ENCODE measurements at places on chromosomes 1 and 21.

DNA sequence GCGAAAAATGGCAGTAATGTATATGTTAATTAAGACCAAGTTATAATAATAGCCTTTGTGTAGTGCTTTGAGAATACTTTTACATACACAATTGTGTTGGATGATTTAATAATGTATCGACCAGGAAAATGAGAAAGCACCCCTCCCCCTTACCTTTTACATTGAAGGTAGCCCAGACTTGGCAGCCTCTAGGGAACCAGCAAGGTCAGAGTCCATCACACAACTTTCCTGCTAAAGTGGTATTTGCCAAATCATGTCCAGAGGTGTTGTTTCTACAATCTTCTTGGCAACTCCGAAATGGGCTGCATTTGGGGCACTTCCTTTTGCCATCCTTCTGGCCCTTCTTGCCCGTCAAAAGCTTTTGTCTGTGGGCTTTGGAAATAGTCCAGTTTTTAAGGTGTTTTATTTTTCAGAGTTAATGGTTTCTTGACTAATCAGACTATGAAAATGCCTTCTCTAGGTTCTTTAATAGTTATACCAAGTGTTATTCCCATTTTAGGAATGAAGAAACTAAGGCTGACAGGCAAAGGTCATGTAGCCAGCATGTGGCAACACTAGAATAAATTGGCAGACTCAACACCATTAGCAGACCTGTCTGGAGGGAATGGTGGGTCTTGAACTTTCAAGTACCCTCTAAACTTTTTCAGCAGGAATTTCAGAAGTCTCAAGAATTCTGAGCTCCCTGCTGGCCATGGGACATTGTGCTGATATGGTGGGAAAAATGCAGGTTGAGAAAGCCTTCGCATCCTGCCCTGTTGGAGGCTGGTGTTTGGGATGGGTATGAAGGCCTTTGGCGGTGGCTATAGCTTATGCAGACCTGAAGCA lies 6.8 kb downstream of the ATP1A1 start:
- no peak for DNase-seq

DNA sequence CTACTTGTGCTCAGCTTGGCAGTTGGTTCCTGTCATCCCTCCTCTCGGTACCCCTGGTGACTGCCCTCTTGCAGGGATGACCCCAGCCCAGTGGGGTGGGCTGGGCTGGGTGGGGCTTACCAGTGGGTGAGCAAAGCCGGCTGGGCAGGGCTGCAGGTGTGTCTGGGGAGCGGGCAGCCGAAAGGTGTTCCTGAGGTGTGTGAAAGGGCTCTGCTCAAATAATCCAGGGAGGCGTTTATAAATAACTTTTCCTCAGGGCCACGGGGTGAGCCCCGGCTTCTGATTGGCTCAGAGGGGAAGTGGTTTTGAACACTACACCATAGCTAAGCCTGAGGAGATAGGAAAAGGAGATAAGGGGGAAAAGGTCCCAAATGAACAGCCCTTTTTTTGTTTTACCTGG lies at the start of gene SLC26A9:
Gene SLC26A9, minus strand, starts transcription at position 212 of the 400 bp plus-strand sequence. CDS start 7,636 bp downstream, outside the sequence.
- DNase-seq = no peak

- DNase-seq = no peak
These were observed 85.4 kb downstream of the COLGALT2 start for GRCh38 chr1:183952101-183952500.

- no peak for DNase-seq
These were observed 53.5 kb upstream of the TRAPPC10 start for GRCh38 chr21:43958364-43959158.

DNA sequence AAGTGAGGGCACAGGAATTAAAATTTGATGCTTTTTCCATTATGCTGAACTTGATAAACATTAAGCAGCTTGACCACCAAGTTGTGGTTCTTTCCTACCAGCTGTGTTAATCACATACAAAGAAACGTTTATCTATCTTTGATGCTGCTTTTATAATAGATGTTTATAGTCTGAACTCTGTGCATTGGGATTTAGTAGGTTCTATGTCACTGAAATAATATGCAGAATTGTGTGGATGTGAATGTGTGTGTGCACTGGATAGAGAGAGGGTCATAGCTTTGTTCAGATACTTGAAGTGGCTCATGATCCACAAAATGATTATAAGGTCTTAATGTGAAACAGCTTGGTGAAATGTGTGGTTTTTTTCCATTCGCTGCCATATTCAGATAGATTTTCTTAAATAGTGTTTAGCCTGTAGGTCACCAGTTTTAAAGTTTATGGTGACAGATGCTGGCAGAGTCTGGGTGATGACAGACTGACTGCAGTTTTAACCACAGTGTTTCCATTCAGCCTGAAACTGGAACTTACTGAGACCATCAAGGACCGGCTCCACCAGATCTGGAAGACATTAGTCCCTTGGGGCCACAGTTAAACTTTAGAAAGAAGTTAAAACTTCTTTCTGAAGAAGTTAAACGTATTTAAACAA lies 10.2 kb downstream of the DDI2 start:
- DNase-seq = no peak

DNA sequence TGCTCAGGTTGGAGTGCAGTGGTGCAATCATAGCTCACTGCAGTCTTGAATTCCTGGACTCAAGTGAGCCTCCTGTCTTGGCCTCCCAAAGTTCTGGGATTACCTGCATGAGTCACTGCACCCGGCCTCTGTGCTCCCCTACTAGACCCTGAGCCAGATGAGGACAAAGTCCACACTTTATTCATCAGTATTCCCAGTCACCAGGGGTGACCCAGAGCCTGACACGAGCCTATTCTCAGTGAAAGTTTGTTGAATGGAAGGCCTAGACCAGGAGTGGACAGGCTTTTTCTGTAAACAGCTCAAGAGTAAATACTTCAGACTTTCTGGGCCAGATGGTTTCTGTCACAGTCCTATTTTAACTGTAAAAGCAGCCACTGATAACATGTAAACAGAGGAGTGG lies 68.2 kb downstream of the MAB21L3 start:
- DNase-seq = no peak

GRCh38 chr1:9418851-9419250 lies 120.4 kb upstream of the SLC25A33 start:
- no peak for DNase-seq

DNA sequence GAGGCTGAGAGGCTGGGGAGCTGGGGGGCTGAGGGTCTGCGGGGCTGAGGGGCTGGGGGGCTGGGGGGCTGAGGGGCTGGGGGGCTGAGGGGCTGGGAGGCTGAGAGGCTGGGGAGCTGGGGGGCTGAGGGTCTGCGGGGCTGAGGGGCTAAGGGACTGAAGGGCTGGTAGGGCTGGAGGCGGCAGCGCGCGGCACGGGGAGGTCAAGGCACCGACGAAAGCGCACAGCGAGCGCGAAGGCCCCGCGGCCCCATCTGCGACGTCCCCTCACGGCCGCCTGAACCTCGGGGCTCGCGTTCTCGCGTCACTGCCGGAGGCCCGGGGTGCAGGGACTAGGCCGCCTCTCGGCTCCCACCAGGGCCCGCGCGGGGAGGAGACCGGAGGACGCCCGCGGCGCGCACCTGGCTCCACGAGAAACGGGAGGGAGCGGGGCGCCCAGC lies 356 bp downstream of the INTS11 start:
- DNase-seq = no peak

DNA sequence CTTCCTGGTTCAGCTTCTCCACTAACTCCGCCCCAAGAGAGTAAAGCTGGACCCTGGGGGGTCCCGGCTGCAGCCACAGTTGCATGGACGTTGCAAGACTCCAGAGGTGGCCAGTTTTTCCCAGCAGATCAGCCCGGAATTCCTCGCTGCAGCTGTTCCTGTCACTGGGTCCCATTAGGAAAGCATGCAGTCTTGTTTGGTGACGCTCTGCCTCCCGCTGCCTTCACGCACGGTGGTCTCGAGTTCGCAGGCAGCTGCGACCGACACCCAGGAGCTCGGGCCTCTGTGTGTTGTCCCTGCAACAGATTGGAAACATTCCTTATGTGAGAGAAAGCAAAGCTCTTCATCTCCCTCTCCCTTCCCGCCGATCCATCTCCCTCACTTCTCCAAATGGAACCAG lies 162.8 kb downstream of the PRDM16 start:
- DNase-seq = no peak

DNA sequence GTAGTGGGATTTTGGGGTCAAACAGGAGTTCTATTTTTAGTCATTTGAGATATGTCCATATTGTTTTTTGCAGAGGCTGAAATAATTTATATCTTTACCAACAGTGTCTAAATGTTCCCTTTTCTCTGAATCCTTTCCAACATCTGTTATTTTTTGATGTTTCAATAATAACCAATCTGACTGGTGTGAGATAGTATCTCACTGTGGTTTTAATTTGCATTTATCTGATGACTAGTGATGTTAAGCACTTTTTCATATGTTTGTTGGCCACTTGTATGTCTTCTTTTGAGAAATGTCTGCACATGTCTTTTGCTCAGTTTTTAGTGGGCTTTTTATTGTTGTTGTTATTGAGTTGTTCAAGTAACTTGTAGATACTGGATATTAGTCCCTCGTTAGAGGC lies 1325.0 kb downstream of the BRINP3 start:
- no peak for DNase-seq

GRCh38 chr1:60133000-60133673 lies 59.6 kb upstream of the C1orf87 start:
- no peak for DNase-seq

- no peak for DNase-seq
These were observed 1182.5 kb downstream of the MRPL39 start for GRCh38 chr21:24424776-24425175.

DNA sequence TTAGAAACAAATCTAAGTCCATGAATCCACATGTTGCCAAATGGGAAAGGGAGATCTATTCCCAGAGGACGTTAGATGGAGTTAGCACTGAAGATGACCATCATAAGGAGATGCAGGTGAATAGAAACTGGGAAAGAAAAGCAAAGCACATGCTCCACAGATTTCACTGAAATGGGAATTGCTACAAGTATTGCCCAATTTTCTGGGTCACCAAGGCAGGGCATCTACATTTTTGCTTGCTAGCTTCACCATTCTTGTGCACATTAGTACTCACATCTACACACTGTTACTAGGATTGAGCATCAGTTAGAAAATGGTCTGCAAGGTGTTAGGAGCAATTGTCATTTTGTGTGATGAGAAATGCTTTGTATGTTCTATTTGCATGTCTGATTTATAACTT lies 99.1 kb downstream of the JAK1 start:
- DNase-seq = no peak

DNA sequence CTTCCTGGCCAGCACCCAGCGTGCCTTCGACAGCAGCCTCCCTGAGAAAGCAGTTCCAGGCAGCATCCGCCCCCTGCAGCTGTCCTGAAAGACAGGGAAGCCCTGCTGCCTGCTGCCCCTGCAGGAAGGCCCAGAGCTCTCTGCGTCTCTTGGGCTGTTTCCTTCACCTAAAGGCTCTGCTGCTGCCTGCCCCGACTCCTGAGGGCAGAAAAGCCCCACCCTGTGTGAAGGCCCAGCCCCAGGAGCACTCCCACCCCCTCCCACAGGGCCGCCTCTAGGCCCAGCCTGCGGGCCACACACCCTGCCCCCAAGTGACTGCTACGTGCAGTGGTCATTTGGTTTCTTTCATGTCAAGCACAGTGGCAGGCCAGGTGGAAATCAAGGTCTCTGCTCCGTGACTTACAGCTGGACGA lies 12.4 kb downstream of the RIPK4 start:
- peak; percentile 45 for DNase-seq

DNA sequence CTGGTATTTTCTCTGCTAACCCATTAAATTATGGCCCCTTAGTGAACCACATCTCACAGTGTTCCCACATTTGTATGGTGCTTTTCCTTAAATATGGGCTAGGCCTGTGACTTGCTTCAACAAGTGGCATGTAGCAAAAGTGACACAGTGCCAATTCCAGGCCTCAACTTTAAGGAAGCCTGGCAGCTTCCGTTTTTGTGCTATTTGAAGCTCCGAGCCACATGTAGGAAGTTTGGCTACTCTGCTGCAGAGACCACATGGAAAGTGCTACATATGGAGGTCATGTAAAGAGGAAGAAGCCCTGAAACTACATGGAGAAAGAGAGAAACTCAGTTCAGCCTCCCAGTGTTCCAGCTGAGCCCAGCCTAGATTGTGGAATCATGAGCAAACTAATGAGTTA lies 28.5 kb upstream of the DR1 start:
- no peak for DNase-seq

DNA sequence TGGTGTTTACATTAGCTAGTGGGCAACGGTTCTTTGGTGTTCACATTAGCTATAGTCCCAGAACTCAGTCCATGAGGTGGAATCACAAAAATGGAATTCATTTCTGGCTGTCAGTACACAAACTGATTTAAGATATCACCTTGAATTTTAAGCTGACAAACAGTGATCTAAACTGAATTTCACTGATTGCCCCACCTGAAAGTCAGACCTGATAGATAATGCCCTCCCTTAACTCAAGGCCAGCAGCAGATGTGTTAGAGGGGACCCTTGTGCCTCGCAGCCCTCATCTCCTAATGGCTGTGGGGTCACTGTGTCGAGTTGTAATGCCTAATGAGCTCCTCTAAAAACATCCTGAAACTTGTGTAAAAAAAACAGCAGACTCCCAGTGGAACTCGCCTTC lies 8.6 kb downstream of the ARF1 start:
- DNase-seq = no peak

DNA sequence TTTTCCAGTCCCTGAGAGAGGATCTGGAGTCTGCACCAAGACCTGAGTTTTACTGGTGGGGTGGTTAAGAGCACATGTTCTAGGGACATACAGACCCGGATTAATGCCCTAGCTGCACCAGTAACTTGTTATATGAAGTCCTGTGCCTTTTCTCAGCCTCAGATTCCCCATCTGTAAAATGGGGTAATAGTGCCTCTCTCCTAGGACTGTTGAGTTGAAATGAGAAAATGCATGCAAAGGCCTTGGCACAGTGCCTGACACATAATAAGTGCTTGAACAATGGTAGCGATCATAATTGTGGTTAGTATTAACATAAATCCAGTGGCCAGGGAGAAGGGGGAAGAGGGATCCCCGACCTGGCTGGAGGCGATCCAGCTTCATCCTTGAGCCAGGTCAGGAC lies 12.3 kb downstream of the AHDC1 start:
- DNase-seq = no peak

DNA sequence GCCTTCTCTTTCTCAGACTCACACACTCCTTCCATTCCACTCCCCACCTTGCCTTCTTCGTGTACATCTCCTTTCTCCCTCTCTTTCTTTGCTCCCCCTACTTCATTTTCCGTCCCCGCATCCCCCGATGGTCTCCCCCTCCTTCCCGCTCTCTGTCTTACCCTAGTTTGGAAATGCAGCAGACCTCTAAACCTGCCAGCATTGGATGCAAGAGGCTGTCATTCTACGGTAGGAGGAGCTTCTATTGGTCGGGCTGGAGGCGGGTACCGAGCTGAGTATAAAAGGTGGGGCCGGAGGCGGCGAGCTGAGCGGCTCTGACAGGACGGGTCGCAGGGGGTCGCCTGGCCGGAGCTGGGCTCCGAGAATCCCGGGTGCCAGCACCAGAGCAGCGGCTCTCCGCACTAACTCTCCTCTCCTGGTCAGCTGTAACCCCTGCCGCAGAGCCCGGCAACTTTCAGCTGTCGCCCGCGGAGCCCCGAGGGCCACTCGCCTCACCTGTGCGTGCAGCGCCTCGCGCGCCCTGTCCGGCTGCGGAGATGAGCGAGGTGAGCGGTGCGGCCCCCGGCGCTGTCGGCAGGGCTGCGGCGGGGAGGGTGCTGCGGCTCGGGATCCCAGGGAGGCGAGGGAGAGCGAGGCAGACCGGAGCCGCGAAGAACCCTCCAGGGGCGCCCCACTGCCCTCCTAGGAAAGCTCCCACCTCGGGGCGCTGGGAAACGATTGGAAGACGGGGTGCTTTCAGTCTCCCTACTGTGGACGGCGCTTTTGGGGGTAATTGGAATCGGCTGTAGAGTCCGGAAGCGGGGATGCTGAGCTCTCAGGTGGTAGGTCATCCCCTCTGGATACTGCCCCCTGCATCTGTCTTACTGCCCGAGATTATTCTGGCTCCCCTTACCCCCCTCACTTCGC lies at the start of gene PCP4L1:
Gene PCP4L1, plus strand, starts transcription at position 307 of the 906 bp plus-strand sequence. Its CDS starts 230 bp downstream, at position 537.
- DNase-seq = peak; percentile 87

All from WTC11 (cell line).